ENCODE measurements at places on chromosomes 5 and 9. TPM values are rescaled to one million over a fixed set of nuclear protein-coding genes. Genes with fewer than 3 reads are reported as not detected.

Gene STK32A
- 1.0 TPM for total RNA-seq

Gene LCN2
- total RNA-seq, result 2.1 TPM

Gene KCNV2
- not detected for total RNA-seq

Gene LCP2
- 6.8 TPM for total RNA-seq

Gene SLC1A3
- total RNA-seq, result 27.1 TPM

Gene ARHGEF28
- 8.4 TPM for total RNA-seq

Gene MAST4
- total RNA-seq, result 10.4 TPM

Gene STKLD1
- total RNA-seq, result 1.0 TPM

Gene OR2V2
- not detected for total RNA-seq

Gene ROPN1L
- not detected for total RNA-seq

Gene HACD4
- total RNA-seq, result 2.1 TPM

Gene CD74
- total RNA-seq, result 63.2 TPM

Gene BRINP1
- total RNA-seq, result under 0.01 TPM

Gene ZNF454
- 4.2 TPM for total RNA-seq

Gene MEF2C
- total RNA-seq, result 464 TPM

Gene RNF208
- not detected for total RNA-seq

Gene RGS7BP
- total RNA-seq, result 1.6 TPM

Gene CHSY3
- 12.5 TPM for total RNA-seq

Gene IFNE
- total RNA-seq, result not detected

Gene CER1
- not detected for total RNA-seq

Gene UBE2R2
- total RNA-seq, result 18.3 TPM

Gene KIF20A
- total RNA-seq, result 8.9 TPM

Gene SPATA31A7
- total RNA-seq, result not detected

Gene CCL19
- total RNA-seq, result not detected

Gene FOXI1
- not detected for total RNA-seq

Gene IL11RA
- total RNA-seq, result 75.7 TPM

Gene GARIN3
- total RNA-seq, result not detected

Gene SLC4A9
- total RNA-seq, result not detected

Gene TIMD4
- total RNA-seq, result 3.1 TPM

Gene GRM6
- total RNA-seq, result not detected

Gene CCL27
- total RNA-seq, result not detected

Gene ZNF79
- 9.9 TPM for total RNA-seq

Gene MARCHF3
- 18.8 TPM for total RNA-seq

Gene TMEM203
- 32.9 TPM for total RNA-seq

Gene ZBTB34
- total RNA-seq, result 17.2 TPM

Gene CDK7
- total RNA-seq, result 31.3 TPM

Gene PCDHA11
- under 0.01 TPM for total RNA-seq

Gene SV2C
- under 0.01 TPM for total RNA-seq

Gene PCDHGC4
- 3.7 TPM for total RNA-seq

Gene TERT
- not detected for total RNA-seq

Gene APBA1
- total RNA-seq, result 2.6 TPM
